Neural crest cell (in vitro differentiated cells): ENCODE measurements at places on chromosomes 3 and 15. TPM values are rescaled to one million over a fixed set of nuclear protein-coding genes. Genes with fewer than 3 reads are reported as not detected.

DNA sequence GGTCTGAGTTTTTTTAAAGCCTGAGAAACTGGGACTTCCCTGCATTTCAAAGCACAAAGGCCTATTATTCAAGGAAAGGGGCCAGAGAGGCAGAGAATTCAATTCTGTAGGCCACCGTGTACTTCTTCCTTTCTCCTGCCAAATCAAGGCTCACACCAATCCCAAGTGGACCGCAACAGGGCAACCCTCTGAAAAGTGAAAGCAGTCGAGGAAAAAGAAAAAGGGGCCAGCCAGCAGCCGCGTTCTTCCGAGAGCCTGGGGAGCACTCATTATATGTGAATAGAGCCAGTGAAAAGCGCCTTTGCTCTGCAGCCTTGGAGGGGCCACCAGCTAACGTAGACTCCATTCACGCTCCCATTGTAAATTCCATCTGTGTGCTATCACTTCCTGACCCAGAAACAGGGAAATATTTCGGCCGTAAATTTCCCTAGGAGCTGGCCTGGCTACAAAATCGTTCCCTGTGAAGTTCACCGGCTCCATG lies 45.9 kb upstream of the THUMPD3 start:
- no peaks in the 10 kb centered on the region for H3K27me3 ChIP-seq
- H3K36me3 ChIP-seq: peaks cover 10% of the 10 kb centered on the region
- peak overlapping the region; percentile 85 for H3K4me3 ChIP-seq
- peak; percentile 47 for DNase-seq
- peak overlapping the region; percentile 98 for H3K27ac ChIP-seq

DNA sequence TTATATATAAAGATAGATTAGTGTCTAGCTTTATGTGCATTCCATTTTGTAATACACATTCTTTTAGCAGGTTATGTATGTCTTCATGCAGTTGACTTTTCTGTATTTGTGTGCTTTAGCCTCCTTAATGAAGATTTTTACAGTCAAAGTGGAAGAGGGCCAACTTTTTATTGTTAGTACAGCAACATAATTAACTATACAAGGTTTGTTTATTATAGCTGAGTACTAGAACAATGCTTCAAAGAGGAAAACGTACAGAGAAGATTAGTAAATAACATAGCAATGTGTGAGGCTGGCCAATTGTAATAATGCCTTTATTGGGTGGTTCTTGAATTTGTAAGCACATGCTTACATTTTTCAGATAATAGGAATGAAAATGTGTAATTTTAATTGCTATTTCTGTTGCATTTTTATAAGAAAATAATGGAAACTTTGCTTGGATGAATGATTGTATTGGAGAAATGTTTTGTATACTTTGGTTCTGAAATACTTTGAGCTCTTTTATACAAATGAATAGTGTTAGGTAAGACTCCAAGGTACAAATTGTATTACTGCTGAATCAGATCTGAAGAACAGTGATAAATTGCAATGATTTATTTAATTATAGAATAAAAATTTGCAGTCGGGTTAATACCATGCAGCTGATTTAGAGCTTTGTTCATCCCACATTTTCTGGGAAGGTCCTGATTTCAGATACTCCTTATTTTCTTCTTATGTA lies 41.4 kb downstream of the UBE2E2 start:
- DNase-seq: no peak
- no peaks in the 10 kb centered on the region for H3K27me3 ChIP-seq
- H3K4me3 ChIP-seq: no peak overlapping the region
- peaks cover 10% of the 10 kb centered on the region for H3K4me1 ChIP-seq

GRCh38 chr3:20648921-20649381 lies 462.9 kb upstream of the SGO1 start:
- no peaks in the 10 kb centered on the region for H3K4me1 ChIP-seq
- no peak overlapping the region for H3K27ac ChIP-seq
- H3K4me3 ChIP-seq: no peak overlapping the region
- no peaks in the 10 kb centered on the region for H3K36me3 ChIP-seq

- DNase-seq: no peak
- no peak overlapping the region for H3K27ac ChIP-seq
- peaks cover 4% of the 10 kb centered on the region for H3K4me1 ChIP-seq
- H3K36me3 ChIP-seq: no peaks in the 10 kb centered on the region
- no peak overlapping the region for H3K4me3 ChIP-seq
- peaks cover 2% of the 10 kb centered on the region for H3K27me3 ChIP-seq
Observed at GRCh38 chr3:179464323-179465092, 13.2 kb upstream of the GNB4 start.

- no peak overlapping the region for H3K4me3 ChIP-seq
- no peaks in the 10 kb centered on the region for H3K36me3 ChIP-seq
- H3K27ac ChIP-seq: no peak overlapping the region
- peaks cover 59% of the 10 kb centered on the region for H3K4me1 ChIP-seq
Observed at GRCh38 chr15:98673133-98673532, 24.8 kb downstream of the IGF1R start.

The ZIC1 gene
- total RNA-seq: 54.3 and 64.5 TPM in 2 replicates

- DNase-seq: peak; percentile 31
- H3K4me1 ChIP-seq: no peaks in the 10 kb centered on the region
Observed at GRCh38 chr3:104564045-104564643, 802.6 kb upstream of the ALCAM start.
